ENCODE measurements at places on chromosomes 7 and 10. TPM values are rescaled to one million over a fixed set of nuclear protein-coding genes. Genes with fewer than 3 reads are reported as not detected.

Gene ARPC1A
- 242 TPM for total RNA-seq

Gene ARPC1B
- 231 TPM for total RNA-seq

Gene LRRC18
- total RNA-seq, result not detected

DNA sequence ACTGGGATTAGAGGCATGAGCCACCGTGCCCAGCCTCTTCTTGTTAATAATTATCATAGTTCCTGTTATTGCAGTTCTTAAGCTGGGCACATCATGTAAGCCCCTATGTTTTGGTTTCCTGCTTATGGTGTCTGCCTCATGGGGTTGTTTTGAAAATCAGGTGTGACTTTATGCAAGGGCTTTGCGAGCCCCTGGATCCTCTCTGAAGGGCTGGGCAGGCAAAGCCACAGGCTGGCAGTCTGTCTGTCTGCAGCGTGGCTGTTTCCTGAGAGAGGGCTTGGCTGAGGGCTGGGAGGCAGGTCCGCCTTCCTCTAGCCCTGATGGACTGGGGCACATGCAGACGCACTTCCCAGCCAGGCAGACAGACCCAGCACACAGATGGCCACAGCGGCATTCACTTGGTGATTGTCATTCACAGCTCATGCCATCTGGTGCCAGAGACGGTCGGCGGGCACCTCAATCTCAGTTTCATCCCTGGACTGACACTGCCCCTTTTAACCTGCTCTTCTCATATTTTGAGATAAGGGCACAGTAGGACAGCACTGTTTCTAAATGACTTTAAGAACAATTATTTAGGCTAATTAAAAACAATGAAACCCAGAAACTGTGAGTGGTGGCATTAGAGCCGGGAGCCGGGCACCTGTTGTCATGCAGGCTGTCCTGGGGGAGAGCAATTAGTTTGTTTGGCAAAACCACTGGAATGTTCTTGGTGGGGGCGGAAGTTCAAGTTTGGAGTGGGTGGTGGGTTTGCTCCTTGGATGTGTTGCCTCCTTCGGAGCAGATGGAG lies 35.5 kb downstream of the RBM20 start:
- DNase-seq, result no peak

DNA sequence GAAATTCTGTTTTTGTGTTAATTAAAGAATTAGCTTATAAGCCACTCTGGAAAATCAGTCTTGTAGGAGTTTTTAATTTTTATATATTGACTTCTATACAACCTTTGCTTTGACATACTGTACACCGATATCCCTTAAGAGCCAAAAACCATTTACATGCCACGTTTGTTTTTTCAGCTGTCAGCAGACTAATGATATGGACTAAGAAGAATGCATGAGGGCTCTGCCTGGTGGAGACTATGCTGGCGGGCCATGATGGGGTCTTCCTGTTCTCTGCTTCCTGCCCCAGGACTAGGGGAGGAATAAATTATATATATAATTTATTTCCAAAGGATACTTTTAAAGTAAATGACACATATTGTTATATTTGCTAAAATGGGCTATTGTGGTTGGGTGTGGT lies 96.3 kb downstream of the CDK14 start:
- DNase-seq, result no peak

- DNase-seq, result no peak
Measured at GRCh38 chr7:23662124-23662983, 17.6 kb upstream of the FAM221A start.

Gene GPER1
- total RNA-seq, result not detected

Gene PDIA4
- 207 TPM for total RNA-seq

DNA sequence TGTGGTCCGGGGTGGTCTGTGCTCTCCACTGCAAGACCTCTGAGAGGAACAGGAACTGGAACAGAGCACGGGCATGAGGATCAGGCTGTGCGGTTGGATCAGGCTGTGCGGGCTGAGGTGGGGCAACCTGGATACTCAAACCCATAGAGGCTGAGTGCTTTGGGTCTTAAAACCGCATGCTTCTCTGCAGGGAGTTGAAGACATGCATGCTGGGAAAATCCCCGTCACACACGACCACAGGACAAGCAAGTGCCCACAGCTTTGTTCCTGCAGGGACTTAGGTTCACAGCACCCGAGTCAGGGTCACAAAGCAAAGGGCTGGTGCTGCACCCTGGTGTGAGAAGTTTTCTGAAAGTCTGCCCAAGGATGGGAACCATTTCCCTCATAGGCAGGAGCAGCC lies 221.2 kb downstream of the ZMYND11 start:
- DNase-seq, result no peak

DNA sequence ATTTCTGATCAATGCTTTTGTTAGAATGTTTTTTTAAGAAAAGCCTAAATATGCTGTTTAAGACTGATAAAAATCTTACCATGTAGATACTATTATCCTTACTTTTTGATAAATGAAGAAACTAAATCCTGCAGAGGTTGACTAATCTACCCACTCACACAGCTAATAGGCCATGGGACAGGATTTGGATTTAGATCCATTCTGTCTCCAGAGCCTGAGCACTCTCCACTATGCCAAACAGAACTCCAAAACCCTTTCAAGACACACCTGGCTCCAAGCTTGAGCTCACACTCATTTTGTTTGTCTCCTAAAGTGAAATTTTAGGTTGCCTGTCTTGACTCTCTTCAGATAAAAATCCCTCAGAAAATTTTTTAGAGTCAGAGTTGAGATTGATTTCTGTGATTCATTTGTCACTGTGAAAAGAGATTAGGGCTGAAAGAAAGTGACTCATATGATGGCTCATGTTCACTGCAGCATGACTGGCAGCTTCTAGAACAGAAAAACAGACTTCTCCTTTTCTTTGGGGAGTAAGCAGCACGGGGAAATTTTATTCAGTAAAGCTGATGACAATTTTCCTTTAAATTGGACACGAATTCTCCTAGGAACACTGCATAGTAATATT lies 132.3 kb upstream of the POT1 start:
- no peak for DNase-seq

Gene MEOX2
- total RNA-seq, result not detected

Gene SLC26A5
- not detected for total RNA-seq

GRCh38 chr10:99659868-99660366 lies 608 bp downstream of the ENTPD7 start:
- no peak for DNase-seq

DNA sequence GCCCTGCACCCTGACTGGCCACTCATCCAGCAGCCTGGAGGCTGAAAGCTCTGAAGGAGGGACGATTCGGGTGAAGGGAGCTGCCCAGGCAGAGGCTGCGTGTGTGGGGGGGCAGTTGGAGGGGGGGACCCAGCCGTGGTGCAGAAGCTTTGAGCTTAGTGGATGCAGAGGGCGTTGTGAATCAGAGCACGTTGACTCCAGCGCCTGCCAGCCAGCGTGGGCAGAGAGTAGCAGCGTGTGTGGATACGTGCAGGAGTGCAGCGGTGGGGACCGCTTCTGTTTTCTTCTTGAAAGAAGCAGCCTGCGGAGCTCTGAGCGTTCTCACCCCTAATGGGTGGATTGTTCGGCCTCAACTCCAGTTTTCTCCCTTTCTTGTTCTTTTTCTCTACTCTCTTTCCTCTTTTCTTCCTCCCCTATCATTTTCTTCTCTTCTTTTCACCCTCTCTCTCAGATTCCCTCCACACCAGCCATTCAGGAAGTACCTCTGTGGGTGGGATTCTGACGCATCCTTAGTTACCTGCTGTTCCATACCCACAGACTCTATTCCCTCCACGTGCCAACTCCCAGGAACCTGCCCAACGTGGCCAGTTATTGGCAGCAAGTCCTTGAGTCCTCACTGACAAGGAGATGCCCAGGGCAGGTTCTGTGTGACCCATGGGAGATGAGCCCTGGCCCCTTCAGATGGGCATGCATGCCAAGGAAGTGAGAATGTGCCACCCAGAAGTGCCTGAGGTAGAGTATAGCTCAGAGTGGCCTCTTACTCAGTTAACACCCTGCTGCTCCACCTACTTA lies 47.4 kb downstream of the SORCS3 start:
- DNase-seq, result no peak

GRCh38 chr7:94049615-94050014 lies 45.5 kb upstream of the BET1 start:
- no peak for DNase-seq

GRCh38 chr10:96334616-96335526 lies 23.9 kb downstream of the OPALIN start:
- no peak for DNase-seq

- DNase-seq, result no peak
Measured at GRCh38 chr10:24622781-24623301, 100.8 kb downstream of the ARHGAP21 start.

DNA sequence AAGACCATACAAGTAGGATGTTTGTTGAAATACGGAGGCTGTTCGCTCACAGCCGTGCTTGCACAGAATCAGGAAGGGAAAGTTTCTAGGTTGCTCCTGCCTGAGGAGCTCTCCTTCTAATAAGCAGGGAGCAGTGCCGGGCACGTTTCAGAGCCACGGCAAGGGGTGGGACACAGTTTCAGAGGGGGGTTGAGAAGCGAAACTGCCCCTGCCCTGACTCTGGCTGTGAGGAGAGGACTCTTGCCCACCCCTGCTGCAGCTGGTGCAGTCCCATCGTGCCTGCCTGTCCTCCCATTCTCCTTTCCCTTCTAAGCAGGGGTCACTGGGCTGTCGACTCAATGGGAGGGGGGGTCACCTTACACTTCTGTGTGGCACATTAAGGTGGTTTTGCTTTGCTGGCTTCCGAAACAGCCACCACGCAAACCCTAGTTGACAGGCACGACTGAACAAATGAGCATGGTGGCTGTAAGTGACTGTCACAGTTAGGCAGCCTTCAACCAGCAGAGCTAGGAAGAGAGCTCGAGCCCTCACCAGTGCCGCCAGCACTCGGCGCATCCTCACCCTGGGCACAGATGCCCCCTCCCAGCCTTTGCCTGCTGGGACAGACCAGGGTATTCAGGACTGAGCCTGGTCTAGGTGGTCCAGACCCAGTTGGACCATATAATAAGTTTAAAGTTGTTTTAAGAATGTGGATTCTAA lies 37.5 kb downstream of the ZNF467 start:
- no peak for DNase-seq

Gene CDC123
- total RNA-seq, result 82.8 TPM

Gene ENTPD1
- total RNA-seq, result not detected

- DNase-seq, result no peak
Measured at GRCh38 chr7:105790996-105791395, 85.4 kb downstream of the ATXN7L1 start.

GRCh38 chr7:112423987-112424386 lies 26.3 kb upstream of the IFRD1 start:
- no peak for DNase-seq

GRCh38 chr7:142870566-142871259 lies 14.8 kb downstream of the TRPV6 start:
- no peak for DNase-seq

GRCh38 chr10:130341356-130341755 lies 205.2 kb downstream of the GLRX3 start:
- DNase-seq, result no peak

- DNase-seq, result peak; percentile 9
Measured at GRCh38 chr7:155874010-155874409, 61.7 kb upstream of the SHH start.

DNA sequence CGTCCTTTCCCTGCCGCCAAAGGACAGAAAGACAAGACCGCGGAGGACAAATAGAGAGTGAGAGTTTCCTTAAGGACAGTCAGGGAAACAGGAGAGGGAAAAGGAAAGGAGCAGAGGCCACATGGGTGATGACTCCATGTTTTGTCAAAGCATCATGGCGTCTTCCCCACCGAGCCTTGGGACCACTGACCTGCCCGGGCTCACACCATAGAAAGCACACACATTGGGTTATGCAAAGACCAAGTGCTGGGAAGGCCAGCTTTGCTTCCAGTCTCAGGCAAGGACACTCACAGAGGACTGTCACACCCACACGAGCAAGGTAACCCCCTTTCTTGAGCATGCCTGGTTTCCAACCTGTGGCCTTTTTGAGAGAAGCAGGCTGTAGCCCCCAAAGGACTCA lies 23.3 kb upstream of the HABP2 start:
- DNase-seq, result no peak

DNA sequence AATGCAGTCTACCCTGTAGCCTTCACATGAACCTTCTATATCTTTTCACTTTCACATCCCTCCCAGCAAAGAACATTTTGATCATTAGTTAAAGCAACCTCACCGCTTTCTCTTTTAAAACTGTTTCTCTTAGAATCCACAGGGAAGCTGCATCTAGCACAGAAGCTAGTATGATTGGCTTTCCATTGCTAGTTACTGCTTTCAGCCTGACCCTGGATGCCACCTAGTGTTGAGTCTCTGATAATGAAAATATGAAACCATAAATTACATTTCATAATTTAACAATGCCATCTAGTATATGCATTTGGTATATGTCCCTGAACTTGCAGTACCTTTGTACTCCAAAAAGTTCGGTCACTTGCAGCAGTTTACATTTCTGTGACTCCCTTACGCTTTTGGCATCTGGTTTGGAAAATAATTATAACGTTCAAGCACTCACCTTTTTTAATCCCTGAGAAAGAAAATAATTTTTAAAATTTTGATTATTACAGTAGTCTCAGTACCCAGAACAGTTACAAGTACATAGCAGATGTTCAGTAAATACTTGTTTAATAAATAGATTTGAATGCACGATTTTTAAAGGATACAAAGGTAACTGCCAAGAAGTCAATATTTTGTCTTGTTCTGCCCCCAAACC lies 22.7 kb downstream of the CISD1 start:
- DNase-seq, result no peak

DNA sequence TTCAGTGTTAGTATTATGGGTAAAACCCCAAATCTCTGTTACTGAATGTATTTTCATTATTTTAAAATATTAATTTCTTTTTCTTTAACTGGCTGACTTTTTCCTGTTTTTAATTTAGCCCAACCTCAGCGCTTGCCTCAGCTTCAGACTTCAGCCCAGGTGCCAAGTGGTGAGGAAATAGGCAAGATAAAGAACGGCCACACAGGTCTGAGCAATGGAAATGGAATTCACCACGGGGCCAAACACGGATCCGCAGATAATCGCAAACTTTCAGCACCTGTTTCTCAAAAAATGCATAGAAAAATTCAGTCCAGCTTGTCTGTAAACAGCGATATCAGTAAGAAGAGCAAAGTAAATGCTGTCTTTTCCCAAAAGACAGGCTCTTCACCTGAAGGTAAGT lies 57.5 kb downstream of the MDFIC start:
- DNase-seq, result no peak

Gene CCL24
- total RNA-seq, result 0.45 TPM

Gene SCART1
- total RNA-seq, result 0.18 TPM

Gene GBX1
- not detected for total RNA-seq

- no peak for DNase-seq
Measured at GRCh38 chr7:91780521-91780920, 100.0 kb downstream of the MTERF1 start.

Gene LIPN
- total RNA-seq, result not detected

- no peak for DNase-seq
Measured at GRCh38 chr10:114288424-114289095, 49.5 kb downstream of the VWA2 start.

Gene MOGAT3
- not detected for total RNA-seq

DNA sequence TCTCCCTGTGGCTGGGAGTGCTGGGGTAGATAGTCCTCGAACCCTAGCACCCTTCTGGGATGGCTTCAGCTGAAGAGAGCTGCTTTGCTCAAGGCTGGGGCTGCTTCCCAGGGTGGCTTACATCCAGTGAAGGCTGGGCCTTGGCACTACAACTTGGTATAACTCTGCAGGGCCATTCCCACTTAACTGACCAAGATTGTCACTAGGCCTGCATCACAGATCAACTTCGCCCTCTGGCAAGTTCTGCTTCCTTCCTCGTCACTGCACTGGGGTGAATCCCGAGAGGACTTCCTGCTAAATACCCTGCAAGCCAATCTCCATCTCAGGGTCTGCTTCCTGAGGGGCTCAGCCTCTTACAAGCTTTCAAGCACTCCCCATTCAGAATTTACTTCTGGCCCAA lies 195.2 kb downstream of the DOCK4 start:
- DNase-seq, result no peak

Measured in SJSA1 (cell line).